GM03348 (cell line): ENCODE measurements at places on chromosomes 7 and 10.
A peak's percentile ranks its signal among the peaks of the same experiment; 100 is the strongest.

DNA sequence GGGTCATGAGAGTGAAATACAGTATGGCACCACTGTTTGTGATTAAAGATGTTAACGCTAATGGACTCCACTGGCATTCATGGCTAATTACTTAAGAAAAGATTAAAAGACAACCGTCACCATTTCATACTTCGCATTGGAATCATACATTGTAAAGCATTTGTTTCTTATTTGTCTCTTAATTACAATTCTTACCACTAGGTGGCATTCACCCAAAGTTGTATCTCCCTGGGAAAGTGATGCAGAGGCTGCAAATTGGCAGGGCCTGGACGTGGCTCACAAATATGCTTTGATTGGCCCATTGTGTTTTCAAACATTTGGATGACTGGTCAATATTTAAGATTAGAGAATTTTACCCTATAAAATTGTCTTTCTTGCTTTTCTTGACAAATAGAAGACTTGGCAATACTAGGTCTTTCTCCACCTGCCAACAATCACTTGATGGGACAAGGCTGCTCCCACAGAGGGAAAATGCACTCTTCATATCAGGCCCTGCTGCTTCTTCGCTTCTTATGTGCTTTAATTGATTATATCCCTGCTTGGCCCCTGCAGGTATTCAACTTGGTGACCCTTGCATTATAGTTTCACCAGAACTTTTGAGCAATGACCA is 72.1 kb upstream of the STARD3NL start:
- DNase-seq = peak; percentile 66

- DNase-seq = no peak
Observed at GRCh38 chr7:73700069-73700423, 16.6 kb downstream of the BUD23 start.

DNA sequence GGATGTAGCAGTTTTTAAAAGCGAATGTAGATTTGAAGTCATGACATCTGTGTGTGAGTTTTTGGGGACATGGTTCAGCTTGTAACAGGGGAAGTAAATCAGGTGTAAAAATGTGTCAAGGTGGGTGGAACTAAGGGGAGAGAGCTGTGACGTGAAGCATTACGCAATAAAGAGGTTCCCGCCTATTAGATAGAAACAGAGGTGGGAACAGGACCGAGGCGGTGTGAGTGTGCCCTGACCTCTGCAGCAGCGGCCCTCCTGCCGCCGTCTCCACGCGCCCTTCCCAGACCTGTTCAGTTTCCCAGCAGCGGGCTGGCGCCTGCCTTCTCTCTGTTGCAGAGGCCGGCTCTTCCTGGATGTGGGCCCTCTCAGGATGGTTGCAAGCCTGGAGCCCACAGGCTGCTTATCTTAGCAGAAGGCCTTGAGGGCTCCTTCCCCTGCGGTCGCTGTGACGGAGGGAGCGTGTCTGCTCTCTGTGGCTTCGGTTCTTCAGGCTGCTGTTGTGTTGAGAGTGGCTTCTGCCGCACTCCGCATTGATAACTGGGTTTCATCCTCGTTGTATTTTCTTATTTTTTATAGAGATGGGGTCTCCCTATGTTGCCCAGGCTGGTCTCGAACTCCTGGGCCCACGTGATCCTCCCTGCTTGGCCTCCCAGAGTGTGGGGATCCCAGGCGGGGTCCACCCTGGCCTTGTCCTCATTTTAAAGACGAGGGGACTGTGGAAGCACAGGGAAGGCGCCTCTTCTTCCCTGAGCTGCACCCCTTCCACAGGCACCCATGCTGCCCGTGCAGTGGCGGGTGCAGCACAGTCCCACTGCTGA is 65.0 kb downstream of the DNAJB6 start:
- DNase-seq = no peak

DNA sequence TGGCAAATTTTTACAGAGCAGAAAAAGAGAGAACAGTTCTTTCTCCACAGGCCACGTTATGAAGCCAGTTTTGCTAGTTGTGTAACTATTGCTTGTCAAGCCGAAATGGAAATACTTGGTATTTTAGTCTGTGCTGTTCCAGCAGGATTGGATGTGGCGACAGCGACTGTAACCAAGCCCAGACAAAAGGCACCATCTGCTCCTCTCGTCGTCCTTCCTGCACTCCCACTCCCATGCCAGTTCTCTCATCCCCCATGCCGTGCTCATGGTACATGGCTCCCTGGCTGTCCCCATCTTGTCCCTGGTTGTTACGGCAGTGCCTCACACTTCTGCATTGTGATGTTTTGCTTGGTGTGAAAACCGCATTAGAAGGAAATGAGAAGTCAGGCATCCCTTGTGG is 185.7 kb upstream of the FZD8 start:
- DNase-seq = no peak

DNA sequence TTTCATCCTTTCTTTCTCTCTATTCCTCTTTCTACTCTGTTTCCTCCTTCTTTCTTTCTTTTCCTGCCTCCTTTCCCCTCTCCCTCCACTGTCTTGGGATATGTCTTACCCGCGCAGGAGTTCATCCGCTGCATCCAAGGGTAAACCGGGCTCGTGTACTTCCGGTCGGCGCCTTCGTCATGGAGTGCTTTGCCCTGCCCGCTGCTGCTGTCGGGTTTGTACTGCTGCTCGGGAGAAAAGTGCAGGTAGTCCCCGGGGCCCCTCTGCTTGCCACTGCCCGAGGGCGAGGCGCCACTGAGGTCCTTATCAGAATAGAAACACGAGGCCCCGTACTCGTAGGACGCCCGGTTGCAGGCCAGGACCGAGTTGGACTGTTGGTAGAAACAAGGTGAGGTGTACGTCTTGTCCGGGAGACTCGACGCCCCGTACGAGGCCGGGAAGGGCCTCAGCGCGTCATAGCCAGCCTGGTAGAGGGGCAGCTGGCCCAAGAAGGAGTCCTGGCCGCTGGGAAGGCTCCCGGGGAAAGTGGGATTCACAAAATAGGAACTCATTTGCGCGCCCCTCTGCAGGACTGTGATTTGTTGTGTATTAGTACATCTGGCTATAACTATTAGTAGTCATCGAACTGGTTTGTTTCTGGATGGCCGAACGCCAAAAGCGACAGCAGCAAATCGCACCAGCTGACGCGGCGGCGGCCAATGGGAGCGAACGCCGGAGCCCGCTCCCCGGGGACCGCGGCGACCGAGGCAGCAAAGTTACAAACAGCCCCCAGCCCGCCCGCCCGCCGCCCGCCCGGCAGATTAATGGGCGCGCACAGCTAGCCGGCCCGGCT is at the start of gene HOXA6:
Gene HOXA6 (minus strand): TSS at position 576 of the 832 bp plus-strand sequence. CDS start 25 bp downstream, at position 551.
- DNase-seq = peak; percentile 82

- no peak for DNase-seq
Observed at GRCh38 chr7:158327571-158328180, 259.9 kb downstream of the PTPRN2 start.

DNA sequence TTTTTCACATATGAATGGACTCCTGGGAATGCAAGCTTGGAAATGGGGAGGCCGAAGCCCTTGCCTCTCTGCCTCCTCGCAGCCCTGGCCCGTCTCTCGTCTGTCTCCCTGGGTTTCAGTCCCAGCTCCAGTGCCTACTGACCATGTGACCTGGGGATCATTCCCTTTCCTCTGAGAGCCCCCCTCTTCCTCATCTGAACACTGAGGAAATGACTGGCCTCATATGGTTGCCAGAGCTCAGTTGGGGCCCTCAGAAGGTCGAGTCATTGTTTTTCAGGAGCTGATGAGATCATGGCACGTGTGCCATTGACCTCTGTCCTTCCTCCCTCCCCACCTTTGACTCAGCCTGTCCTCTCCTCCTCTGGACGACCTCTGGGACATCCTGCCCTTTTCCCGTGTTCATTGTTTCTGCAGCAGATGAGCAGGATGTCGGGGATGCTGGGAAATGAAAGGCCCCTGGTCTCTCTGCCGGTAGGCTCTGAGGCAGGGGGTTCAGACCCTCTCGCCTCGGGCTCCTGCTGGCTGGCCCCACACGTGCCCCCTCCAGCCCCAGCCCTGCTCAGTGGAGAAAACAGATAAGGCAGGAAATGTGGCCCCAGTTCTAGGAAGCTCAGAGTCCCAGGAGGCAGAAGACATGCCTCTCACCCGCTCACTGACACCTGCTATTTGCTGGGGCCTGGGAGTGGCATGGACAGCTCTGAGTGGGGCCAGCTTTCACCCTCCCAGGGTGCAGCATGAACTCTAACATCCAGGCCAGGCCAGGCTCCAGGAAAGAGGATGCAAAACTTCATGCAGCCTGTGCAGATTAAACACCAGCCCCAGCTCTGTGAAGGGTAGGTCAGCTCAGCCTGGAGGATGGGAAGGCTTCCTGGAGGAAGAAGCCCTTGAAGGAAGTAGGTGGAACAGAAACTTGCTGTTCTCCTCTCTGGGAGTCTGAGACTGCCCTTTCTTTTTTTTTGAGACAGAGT is 8.3 kb upstream of the PPP1R35 start:
- DNase-seq = peak; percentile 40

DNA sequence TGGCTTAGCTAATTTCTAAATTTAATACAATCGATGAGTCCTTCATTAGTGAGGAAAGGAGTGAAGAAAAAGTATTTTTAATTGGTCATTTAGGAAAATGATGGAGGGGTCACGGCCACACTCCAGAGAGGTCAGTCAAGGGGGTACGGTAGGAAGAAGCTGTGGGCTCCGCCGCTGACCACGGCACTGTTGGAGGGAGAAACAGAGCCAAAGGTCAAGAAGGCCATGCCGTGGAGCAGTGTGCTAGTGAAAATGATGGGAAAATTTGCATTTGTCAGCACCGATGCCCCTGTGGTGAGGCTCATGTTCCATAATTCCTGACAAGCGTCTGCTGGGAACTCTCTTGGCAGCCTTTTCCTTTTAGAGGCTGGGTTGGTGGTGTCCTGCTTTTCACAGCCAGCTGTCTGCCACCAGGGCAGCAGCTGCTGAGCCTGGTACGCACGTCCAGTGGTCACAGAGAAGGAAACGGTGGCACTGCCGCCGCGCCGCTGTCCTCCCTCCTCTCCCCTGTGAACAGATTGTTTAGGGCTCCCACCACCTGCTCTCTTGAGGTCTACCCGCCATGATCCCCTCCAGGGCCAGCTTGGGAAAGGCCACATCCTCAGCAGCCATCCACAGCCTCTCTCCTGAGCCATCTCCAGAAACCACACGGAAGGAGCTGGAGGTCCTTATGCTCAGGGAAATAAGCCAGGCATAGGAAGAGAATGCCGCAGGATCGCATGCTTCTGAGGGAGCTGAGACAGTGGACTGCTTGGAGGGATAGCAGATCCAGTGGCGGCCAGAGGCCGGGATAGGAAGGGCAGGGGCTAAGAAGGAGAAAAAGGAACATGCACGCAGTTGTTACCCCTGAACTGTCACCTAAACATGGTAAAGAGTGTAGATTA is 263.7 kb upstream of the PPP2R2D start:
- no peak for DNase-seq

DNA sequence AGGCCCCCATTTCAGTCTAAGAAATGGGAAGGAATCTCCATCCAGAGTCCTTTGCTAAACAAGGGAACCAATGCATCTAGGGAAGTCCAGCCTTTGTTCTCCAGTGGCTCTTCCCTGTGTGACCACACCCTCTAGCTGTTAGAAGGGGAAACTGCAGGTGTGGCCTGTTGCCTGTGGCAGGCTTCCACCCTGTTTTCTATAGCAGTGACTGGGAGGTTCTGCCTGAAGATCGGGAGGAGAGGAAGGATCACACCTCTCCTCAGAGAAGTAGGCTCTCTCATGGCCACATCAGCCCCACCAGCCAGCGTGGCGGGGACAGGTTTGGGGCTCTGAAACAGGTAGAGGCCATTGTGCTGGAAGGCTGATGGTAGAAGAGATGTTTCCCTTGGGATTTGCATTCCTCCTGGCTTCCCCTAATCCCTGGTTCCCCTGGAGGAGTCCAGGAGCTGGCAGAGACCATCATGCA is 47.7 kb upstream of the TRIM8 start:
- DNase-seq = peak; percentile 74

GRCh38 chr7:2224491-2224928 is 8.2 kb downstream of the MAD1L1 start:
- no peak for DNase-seq

GRCh38 chr7:50781381-50782293 is 1.1 kb downstream of the GRB10 start:
- DNase-seq = no peak

GRCh38 chr10:44465401-44466115 is 80.7 kb upstream of the CXCL12 start:
- DNase-seq = no peak

GRCh38 chr10:132516771-132517725 is 20.5 kb upstream of the INPP5A start:
- DNase-seq = peak; percentile 98

GRCh38 chr7:29987083-29987482 is 2.5 kb downstream of the SCRN1 start:
- DNase-seq = no peak

DNA sequence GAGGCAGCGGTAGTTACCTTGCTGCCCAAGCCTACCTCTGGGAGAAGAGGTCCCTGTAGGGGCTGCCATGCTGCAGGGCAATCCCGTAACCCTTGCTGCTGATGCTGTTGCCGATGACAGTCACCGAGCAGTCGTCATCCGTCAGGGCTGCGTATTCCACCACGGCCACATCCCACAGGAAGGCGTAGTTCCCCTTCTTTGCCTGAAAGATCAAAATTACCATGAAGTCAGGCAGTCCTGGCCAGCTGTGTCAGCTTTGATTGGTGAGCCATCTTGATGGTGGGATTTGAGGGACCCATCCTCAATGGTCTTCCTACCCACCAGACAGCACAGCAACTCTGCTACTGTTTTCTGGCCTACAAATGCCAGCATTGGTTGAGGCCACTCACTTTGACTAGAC is 746.8 kb downstream of the GRID1 start:
- no peak for DNase-seq

GRCh38 chr10:66337211-66337610 is 588.6 kb upstream of the LRRTM3 start:
- no peak for DNase-seq

DNA sequence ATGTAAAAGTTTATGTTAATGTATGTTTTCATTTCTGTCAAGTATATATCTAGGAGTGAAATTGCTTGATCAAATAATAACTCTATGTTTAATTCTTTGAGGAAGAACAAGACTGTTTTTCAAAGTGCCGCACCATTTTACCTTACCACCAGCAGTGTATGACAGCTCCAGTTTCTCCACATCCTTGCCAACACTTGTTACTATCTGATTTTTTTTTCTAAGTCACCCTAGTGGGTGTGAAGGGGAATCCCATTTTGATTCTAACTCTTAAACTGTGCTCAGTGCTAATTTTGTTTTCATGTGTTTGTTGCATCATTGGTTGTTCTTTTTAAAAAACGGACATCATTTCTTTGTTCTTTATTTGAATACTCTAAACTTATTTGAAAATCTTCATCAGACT is 120.2 kb upstream of the CDK6 start:
- DNase-seq = no peak

GRCh38 chr7:151447312-151447711 is 7.4 kb upstream of the CRYGN start:
- no peak for DNase-seq

GRCh38 chr10:43048301-43049051 is 28.4 kb upstream of the RET start:
- DNase-seq = peak; percentile 39

- no peak for DNase-seq
Observed at GRCh38 chr10:102778781-102779180, 35.0 kb downstream of the WBP1L start.

GRCh38 chr7:96827701-96828100 is 118.1 kb upstream of the SEM1 start:
- no peak for DNase-seq

GRCh38 chr7:91892821-91893340 is 12.4 kb upstream of the MTERF1 start:
- DNase-seq = no peak
